Tongue (tissue), 3 donors: ENCODE measurements at places on chromosomes 7 and 10. TPM values are rescaled to one million over a fixed set of nuclear protein-coding genes. Genes with fewer than 3 reads are reported as not detected.

Gene LRRC27
- total RNA-seq: 10.2 TPM

Gene NDUFB2
- 368 TPM for total RNA-seq

Gene ZNF248
- total RNA-seq: 28.9 TPM

Gene SLC39A12
- total RNA-seq: not detected

Gene ASIC3
- total RNA-seq: 0.51 TPM

Gene GRID2IP
- 0.31 TPM for total RNA-seq

Gene NEUROD6
- total RNA-seq: 0.21 TPM

Gene FOXP2
- total RNA-seq: 25.8 TPM

Gene SH3PXD2A
- 67.3 TPM for total RNA-seq

GRCh38 chr7:28165261-28165660, 15.3 kb downstream of the JAZF1 start:
- DNase-seq: no peak

DNA sequence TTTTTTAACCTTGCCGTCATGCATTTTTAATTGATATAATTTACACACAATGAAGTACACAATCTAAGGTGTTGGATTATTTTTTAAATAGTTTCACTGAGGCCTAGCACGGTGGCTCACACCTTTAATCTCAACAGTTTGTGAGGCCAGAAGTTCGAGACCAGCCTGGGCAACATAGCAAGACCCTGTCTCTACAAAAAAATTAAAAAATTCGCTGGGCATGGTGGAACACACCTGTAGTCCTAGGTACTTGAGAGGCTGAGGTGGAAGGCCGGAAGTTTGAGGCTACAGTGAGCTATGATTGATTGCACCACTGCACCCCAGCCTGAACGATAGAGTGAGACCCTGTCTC, 92.8 kb upstream of the OIT3 start:
- DNase-seq: no peak

DNA sequence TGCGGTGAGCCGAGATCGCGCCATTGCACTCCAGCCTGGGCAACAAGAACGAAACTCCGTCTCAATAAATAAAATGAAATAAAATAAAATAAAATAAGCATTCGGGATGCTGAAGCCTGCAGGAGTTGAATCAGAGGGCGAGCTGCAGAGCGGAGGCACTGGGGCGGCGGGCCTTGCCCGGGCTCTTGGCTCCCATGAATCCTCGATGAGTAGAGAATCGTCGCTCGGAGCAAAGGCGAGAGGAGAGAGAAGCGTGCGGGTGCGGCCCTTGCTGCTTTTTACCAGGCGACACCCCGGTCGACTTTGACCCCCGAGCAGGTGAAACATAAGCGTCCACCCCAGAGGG, 168.3 kb downstream of the UBE2H start:
- DNase-seq: no peak

DNA sequence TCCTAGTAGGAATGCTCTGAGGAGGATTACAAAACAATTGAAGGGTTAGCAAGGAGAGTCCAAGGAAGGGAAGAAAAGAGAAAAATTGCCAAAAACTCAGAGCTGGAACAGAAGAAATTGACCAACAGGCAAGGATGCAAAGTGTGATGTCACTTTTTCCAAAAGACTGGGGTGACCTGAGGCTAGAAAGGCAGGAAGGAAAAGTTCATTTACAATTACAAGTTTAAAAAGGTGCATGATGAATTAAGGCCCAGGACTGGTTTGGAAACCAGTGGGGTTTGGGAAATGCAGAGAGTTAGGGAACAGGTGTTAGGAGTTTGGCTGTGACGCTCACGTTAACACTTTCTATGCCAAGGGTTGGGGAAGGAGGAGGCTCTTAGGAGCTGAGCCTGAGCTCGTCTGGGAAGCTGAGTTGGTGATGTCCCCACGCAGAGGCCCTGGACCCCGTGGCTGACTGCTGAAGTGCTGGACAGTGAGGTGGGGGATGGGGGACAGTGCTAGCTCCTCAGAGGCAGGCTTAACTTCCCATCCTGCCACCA, 92.6 kb upstream of the PODXL start:
- DNase-seq: peak; percentile 26

DNA sequence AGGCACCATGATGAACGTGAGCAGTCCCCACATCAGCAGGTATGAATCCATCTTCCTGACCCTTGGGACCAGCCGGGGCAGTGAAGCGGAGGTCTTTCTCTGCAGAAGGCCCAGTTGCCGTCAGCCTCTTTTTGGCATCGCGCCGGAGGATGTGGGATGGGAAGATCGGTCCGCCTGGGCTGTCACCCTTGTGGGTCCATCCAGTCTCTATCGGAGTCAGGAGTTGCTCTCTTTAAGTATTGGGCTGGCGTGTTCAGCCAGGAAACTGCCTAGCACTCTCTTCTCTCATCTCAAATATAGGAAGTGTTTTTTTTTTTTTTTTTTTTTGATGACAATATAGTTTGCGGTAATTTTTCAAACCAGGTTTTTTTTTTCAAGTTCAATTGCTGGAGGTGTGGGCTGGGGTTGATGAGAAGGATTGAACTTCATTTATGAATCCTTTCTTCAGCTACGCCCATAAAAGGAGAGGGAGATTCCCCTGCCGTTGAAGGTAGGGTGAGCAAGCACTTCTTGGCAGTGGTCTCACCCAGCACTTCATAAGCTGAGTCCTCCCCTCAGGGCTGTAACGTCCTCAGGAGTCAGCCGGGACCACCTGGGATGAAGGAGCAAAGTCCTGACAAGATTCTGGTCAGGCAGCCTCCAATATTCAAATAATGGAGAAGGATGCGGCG, at the start of gene IL2RA:
Gene IL2RA (minus strand): TSS at position 267 of the 671 bp plus-strand sequence. CDS start 216 bp downstream, at position 51.
- DNase-seq: no peak

DNA sequence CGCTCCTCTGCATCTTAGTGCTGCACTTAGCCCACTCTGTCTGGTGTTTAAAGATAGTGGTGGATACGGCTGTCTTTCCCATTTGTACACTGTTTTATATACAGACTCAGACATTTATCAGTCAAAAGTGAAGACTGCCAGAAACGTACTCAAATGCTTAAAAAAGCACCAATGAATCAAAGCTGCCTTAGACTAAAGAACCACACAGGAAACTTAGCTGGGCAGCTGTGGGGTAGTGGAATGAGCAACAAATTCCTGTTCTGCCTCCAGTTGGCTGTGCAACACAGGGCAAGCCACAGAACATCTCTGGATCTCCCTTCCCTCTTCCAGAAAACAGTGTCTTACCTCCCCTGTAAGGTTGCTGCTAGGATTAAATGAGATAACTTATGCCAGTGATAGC, 76.0 kb downstream of the ATXN7L1 start:
- DNase-seq: no peak

GRCh38 chr7:118280319-118281012, 56.0 kb downstream of the ANKRD7 start:
- no peak for DNase-seq

GRCh38 chr10:34102237-34102673, 712.8 kb downstream of the PARD3 start:
- peak; percentile 82 for DNase-seq

DNA sequence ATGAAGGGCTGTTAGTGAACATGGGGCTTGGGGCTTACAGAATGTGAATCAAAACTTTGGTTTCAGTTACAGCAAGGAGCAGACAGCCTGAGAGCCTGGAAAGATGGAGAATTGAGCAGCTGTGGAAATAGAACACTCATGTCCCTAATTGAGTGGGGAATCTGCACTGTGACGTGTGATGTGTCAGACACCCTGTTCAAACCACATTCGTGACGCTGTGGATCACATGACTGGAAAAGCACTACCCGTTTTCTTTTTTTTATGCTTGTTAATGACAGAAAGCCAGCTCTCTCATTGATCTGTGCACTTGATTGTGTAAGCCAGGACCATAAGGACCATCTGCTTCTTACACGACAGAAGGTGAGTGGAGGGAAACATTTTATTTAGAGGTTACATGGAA, 15.1 kb upstream of the TBX20 start:
- no peak for DNase-seq

GRCh38 chr10:62063795-62064472, 162.4 kb downstream of the ARID5B start:
- DNase-seq: peak; percentile 81

- DNase-seq: no peak
These were observed 29.4 kb upstream of the HNRNPH3 start for GRCh38 chr10:68302503-68302823.

DNA sequence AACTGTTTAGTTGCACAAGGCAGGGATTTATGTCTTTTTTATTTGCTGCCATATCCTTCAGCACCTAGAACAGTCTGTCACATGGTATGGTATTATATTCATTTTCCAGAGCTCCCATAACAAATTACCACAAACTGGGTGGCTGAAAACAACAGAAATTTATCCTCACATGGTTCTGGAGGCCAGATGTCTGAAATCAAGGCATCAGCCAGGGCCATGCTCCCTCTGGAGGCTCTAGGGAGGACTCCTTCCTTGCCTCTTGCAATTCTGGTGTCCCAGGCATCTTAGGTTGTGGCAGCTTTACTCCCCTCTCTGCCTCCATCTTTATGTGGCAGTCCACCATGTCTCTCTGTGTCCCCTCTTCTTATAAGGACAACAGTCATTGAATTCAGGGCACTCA, 43.1 kb downstream of the MET start:
- DNase-seq: no peak

- DNase-seq: peak; percentile 44
These were observed 134.8 kb upstream of the SHH start for GRCh38 chr7:155947051-155947450.
